Immature natural killer cell (primary cell): ENCODE measurements at places on chromosomes 7 and 10.
A peak's percentile ranks its signal among the peaks of the same experiment; 100 is the strongest.

GRCh38 chr10:132044803-132045202 is 20.9 kb upstream of the JAKMIP3 start:
- H3K27me3 ChIP-seq = peaks cover 16% of the 10 kb centered on the region
- H3K4me1 ChIP-seq = no peaks in the 10 kb centered on the region
- no peak overlapping the region for H3K27ac ChIP-seq

- H3K4me1 ChIP-seq = no peaks in the 10 kb centered on the region
- no peak overlapping the region for H3K4me3 ChIP-seq
- DNase-seq = no peak
- no peaks in the 10 kb centered on the region for H3K27me3 ChIP-seq
Measured at GRCh38 chr10:8830876-8831275, 776.4 kb downstream of the GATA3 start.

GRCh38 chr10:93438613-93439253 is 43.4 kb downstream of the MYOF start:
- no peaks in the 10 kb centered on the region for H3K4me1 ChIP-seq
- no peaks in the 10 kb centered on the region for H3K36me3 ChIP-seq
- no peak overlapping the region for H3K27ac ChIP-seq
- no peaks in the 10 kb centered on the region for H3K27me3 ChIP-seq
- H3K4me3 ChIP-seq = no peak overlapping the region

DNA sequence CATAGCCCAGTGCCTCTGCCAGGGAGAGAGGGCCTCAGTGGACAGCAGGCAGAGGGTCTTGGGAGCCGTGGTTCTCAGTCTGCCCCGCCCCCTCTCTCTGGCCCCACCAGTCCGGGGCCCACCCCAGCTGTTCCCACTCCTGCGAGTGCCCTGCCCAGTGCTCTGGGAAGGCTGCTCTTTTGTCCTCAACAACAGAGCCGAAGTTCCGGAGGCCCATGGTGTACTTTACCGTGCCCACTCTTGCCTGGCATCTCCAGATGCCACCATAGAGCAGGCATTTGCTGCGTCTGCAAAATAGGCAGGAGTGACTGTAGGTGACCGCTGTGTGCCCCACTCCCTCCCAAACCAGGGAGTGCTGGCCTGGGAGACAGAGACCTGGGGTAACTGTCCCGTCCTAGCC is 29.3 kb upstream of the PCBD1 start:
- H3K27me3 ChIP-seq = peaks cover 5% of the 10 kb centered on the region
- no peak overlapping the region for H3K4me3 ChIP-seq
- H3K4me1 ChIP-seq = no peaks in the 10 kb centered on the region
- DNase-seq = no peak

GRCh38 chr7:123724817-123725253 is 24.0 kb downstream of the WASL start:
- H3K27ac ChIP-seq = peak overlapping the region; percentile 66
- peak overlapping the region; percentile 65 for H3K4me3 ChIP-seq
- DNase-seq = no peak
- H3K27me3 ChIP-seq = no peaks in the 10 kb centered on the region
- H3K36me3 ChIP-seq = no peaks in the 10 kb centered on the region
- peaks cover 82% of the 10 kb centered on the region for H3K4me1 ChIP-seq

DNA sequence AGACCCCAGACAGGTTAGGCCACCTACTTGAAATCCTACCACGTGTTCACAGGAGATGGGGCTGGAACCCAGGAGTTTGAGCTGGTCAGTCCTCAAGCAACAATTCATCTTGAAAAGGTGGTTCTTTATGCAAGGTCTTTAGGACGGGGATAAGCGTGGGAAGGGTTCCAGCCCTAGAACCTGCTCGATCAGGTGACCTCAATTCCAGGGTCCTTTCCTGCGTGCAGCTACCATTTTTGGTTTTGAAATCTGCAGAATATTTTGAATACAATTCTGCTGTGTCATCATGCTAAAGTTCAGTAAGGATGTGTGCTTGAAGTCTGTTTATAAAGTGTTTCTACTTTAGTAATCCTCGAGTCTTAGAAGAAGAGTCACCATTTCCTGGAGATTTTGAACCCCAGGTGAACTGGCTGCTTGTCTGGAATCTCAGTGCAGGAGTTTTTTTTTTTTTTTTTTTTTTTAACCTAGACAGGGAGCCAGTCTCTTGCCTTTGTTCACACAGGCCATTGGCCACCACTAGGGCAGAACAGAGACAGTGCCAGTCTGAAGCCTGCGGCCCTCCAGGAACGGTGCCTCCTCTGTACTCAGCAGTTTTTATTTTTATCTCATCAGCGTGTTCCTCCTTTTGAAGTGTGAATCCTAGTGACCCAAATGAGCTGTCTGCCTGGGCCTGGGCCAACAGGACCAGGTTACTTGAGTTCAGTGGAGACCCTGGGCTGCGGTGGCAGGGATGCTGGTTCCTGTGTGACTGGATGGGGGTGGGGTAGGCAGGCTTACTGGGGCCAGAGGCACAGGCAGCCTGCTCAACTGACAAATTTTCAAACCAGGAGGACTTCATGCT is 54.6 kb downstream of the EEPD1 start:
- H3K36me3 ChIP-seq = no peaks in the 10 kb centered on the region
- H3K27me3 ChIP-seq = peaks cover 7% of the 10 kb centered on the region
- DNase-seq = peak; percentile 9
- H3K27ac ChIP-seq = no peak overlapping the region
- H3K4me1 ChIP-seq = peaks cover 14% of the 10 kb centered on the region

- H3K27ac ChIP-seq = no peak overlapping the region
- H3K4me1 ChIP-seq = no peaks in the 10 kb centered on the region
- H3K27me3 ChIP-seq = no peaks in the 10 kb centered on the region
- H3K4me3 ChIP-seq = no peak overlapping the region
- DNase-seq = no peak
Measured at GRCh38 chr7:132179080-132179430, 397.2 kb downstream of the PLXNA4 start.
